ENCODE measurements at places on chromosomes 1 and 21.

- DNase-seq, result no peak
These were observed 29.1 kb downstream of the CHML start for GRCh38 chr1:241611063-241611462.

DNA sequence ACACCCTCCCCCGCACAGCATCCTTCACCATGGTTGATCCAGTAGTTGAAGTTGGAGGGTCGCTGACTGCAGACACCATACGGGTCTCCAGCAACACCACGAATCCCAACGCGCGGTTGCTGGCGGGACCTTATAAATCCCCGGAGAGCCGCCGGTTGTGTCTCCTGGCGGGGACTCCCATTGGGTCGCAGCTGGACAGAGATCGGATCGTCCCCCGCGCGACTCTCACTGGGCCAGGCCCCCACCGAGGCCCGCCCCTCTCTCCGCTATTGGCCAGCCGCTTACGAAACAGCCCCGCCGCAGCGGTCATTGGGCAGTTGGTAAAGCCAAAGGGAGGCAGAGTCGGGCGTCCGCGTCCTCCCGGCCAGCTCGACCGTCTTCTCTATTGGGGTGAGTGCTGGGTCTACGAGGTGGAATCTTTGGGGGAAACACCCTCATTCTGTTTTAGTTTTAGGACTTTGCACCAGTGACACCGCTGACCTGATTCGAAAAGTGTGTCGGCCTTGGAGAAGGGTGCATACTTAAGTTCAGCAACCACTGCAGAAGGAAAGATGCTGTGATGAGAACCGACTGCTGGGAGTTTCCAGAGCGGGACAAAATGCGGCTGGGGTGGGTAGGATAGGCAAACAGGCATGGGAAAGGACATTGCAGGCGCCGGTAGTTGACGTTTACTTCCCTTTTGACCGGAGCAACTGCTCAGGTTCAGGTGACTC lies 27.4 kb downstream of the RABIF start:
- DNase-seq, result peak; percentile 96

GRCh38 chr1:235468970-235469369 lies 35.3 kb downstream of the B3GALNT2 start:
- DNase-seq, result no peak

GRCh38 chr21:36456729-36457414 lies 23.1 kb downstream of the CLDN14 start:
- DNase-seq, result no peak

DNA sequence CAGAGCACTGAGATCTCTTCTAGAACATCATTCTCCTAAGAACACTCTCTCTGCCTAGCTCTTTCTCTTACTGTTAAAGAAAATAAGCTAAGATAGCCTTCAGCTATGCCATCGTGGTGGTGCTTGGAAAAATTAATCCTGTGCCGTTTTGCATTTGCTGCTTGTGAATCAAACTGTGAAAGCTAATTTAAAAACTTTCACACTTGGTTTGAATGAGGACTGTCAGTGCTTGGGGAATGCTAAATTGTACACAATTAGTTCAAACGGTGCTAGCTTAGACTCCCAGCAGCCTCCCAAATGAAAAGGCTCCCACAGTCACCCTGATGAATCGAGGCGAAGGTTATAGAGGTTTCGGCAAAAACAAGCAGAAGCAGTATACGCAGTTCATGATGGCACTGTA lies 79.6 kb downstream of the DAB1 start:
- DNase-seq, result no peak

DNA sequence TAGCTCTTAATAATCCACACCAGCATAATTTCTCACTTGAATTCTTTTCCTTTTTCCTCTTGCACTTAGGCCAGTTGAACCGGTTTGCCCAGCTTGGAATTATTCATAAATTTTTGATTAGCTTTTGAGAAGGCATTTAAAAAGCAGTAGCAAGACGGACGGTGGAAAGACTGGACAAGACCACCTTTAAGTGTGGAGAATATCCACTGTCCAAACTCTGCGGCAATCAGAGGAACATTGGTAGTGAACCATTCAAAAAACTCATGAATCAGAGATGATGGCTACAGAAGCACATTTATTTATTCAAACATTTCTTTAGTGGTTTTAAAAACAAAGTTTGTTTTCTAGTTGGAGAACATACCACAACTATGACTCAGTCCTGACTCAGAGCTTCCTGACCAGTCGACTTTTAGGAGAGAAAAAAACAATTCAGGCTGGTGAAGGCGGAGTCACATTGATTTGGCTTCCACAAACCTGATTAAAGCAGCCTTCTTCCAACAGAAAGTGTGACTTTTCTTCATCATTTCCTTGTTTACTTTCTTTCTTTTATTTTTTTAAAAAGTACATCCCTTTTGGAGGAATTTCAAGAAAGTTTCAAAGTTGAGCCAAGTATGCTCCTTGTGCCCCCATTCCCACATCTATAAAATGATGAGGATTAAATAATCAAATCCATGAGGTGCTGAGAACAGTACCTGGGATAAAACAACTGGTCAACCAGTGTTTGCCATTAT lies 128.8 kb downstream of the ADSS2 start:
- no peak for DNase-seq

DNA sequence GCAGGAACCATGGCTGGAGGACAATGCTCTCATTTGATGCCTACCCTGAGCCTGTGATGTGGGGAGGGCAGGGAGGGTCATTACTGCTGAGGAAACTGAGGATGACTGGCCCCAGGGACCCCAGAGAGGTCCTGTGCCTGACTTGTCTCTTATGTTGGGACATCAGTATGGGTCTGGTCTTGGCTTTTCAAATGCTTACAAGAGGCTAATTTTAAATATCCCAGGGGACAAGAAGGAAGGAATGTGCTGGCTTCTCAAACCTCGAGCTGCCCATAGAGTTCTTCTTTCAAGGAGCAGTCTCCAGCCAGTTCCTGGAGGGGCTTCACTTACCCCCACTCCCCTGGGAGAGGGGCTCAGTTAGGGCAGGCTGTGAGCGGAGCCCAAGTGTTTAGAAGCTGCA lies 168.2 kb downstream of the TRABD2B start:
- no peak for DNase-seq

GRCh38 chr1:22792396-22793160 lies 81.9 kb downstream of the EPHB2 start:
- no peak for DNase-seq

All from HAP-1 (cell line).